ENCODE measurements at places on chromosomes 5 and 9. TPM values are rescaled to one million over a fixed set of nuclear protein-coding genes. Genes with fewer than 3 reads are reported as not detected.

TERT gene
- 0.23 TPM for polyA plus RNA-seq

GRCh38 chr5:168947212-168947868 is 353.6 kb downstream of the SLIT3 start:
- peak; percentile 4 for DNase-seq
- H3K4me3 ChIP-seq = no peak overlapping the region
- no peaks in the 10 kb centered on the region for H3K36me3 ChIP-seq
- no peak overlapping the region for H3K27ac ChIP-seq

- H3K4me1 ChIP-seq = no peaks in the 10 kb centered on the region
- no peak for DNase-seq
- H3K4me3 ChIP-seq = no peak overlapping the region
- no peaks in the 10 kb centered on the region for H3K36me3 ChIP-seq
- H3K27ac ChIP-seq = no peak overlapping the region
These were observed 224.8 kb upstream of the VLDLR start for GRCh38 chr9:2396622-2397285.

DNA sequence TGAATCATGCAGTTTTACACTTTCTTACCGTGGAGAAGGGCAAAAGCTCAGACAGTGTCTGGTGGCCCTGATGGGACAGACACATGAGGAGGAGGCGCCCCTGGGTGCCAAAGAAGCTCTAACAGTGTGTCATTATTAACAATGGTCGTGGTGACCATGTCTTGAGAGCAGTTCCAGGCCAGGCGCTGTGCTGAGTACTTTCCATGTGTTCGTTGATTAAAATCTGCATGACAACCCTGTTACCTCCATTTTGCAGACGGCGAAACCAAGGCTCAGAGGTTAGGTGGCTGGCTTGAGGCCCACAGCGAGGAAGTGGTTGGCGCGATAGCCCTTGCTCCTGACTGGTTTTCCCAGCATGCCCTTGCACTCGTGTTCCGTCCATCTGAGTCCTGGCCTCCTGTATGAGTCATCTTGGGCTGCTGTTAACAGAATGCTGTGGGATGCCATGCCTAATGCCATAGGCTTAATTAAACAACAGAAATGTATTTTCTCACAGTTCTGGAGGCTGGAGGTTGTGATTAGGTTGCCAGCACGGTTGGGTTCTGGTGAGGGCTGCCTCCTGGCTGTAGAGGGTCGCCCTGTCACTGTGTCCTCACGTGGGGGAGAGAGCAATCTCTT is 92.0 kb downstream of the AMBP start:
- H3K36me3 ChIP-seq = no peaks in the 10 kb centered on the region
- H3K4me1 ChIP-seq = no peaks in the 10 kb centered on the region
- no peak overlapping the region for H3K4me3 ChIP-seq
- DNase-seq = no peak

DNA sequence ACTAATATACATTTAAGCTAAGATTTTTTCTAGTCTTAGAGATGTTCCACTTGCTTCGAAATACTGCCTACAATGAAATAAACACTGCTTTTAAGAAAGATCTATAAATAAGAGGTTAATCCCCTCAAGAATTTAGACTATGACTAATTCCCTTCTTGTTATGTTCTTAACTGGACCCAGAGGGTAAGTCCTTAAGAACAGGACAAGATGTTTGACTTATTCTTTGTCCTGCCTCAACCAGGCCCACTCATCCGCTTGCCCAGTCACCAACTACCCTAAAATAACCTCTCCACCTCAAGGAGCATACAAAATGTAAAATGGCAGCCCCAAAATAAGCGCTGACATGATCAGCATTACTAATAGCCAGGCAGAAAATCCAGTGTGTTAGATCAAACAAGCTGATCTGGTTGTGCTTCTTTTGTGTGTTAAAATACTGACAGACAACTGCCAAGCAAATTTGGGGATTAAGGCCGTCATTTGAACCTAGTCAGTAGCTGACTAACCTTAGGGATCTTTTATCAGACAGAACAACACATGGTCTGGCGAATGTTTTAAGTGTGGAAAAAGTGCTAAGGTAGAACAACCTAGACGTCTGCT is 93.7 kb upstream of the SMC5 start:
- H3K27me3 ChIP-seq = no peaks in the 10 kb centered on the region
- no peak overlapping the region for H3K4me3 ChIP-seq
- DNase-seq = no peak
- no peaks in the 10 kb centered on the region for H3K4me1 ChIP-seq

FBXW5 gene
- 113 TPM for polyA plus RNA-seq

- no peaks in the 10 kb centered on the region for H3K36me3 ChIP-seq
- H3K27me3 ChIP-seq = no peaks in the 10 kb centered on the region
- H3K27ac ChIP-seq = no peak overlapping the region
- no peaks in the 10 kb centered on the region for H3K4me1 ChIP-seq
- DNase-seq = no peak
These were observed 74.6 kb downstream of the NUDT12 start for GRCh38 chr5:103487822-103488493.

DNA sequence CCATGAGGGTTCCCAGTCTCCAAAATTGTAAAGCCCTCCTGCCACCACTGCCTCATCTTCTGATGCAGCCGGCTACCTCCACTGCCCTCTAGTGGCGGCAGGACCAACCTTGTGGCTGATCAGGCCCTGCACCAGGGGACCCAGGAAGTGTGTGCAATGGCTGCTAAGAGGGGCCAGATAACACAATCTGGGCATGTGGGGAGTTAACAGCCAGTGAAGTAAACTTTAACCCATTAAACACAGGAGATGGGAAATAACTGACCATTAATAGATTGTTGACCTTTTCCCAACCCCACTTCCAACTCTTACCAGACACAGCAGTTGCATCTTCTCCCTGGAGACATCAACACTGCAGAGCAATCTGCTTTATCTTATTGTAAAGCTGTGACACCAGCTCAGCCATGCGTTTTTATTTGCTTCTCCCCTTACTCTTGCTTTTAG is 63.3 kb downstream of the FREM1 start:
- DNase-seq = peak; percentile 18
- H3K27me3 ChIP-seq = no peaks in the 10 kb centered on the region

ROR2 gene
- polyA plus RNA-seq = not detected

- H3K27ac ChIP-seq = no peak overlapping the region
- no peak for DNase-seq
- no peaks in the 10 kb centered on the region for H3K27me3 ChIP-seq
- H3K4me3 ChIP-seq = no peak overlapping the region
These were observed 154.7 kb downstream of the KIAA0825 start for GRCh38 chr5:94463739-94464138.

- H3K4me3 ChIP-seq = no peak overlapping the region
- no peaks in the 10 kb centered on the region for H3K36me3 ChIP-seq
- H3K4me1 ChIP-seq = no peaks in the 10 kb centered on the region
- H3K27ac ChIP-seq = no peak overlapping the region
These were observed 1.7 kb upstream of the SYNPO start for GRCh38 chr5:150638488-150639376.

- no peak overlapping the region for H3K27ac ChIP-seq
- H3K36me3 ChIP-seq = no peaks in the 10 kb centered on the region
- H3K27me3 ChIP-seq = no peaks in the 10 kb centered on the region
- no peaks in the 10 kb centered on the region for H3K4me1 ChIP-seq
These were observed 33.1 kb downstream of the FAM114A2 start for GRCh38 chr5:154005648-154006047.

LCN15 gene
- polyA plus RNA-seq = not detected

GRCh38 chr5:23042226-23042625 is 189.1 kb upstream of the CDH12 start:
- H3K27me3 ChIP-seq = no peaks in the 10 kb centered on the region
- H3K36me3 ChIP-seq = no peaks in the 10 kb centered on the region
- DNase-seq = no peak
- H3K4me1 ChIP-seq = no peaks in the 10 kb centered on the region
- no peak overlapping the region for H3K4me3 ChIP-seq

IRX4 gene
- polyA plus RNA-seq = not detected

CDKN2B-AS1 gene
- polyA plus RNA-seq = not detected

MORN5 gene
- polyA plus RNA-seq = not detected

DNA sequence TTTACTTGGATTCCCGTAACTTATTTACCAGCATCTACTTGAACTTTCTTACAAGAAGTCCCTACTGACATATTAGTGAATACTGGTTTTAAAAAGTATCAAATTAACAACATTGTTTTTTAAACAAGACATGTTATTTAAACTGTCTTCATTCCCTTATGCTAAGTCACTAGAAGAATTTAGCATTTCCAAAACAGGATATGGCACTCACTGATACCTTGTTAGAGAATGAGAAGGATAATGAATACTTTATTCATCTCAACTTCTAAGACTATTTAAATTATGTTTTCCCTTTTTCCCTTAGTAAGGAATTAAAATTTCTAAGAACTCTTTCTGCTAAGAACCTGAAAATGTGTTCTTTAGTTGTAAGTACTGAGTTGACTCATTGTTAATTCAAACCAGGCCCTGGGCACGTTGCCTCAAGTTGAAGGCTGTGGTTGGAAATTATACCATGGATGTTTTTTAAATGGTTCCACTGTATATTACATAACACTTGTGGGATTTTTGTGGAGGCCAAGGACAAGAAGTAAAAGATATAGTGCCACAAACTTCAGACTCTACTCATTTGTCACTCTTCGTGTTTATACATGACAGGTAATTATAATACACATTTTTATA is 219.0 kb upstream of the EDIL3 start:
- H3K27me3 ChIP-seq = no peaks in the 10 kb centered on the region
- no peaks in the 10 kb centered on the region for H3K4me1 ChIP-seq
- no peaks in the 10 kb centered on the region for H3K36me3 ChIP-seq
- H3K27ac ChIP-seq = no peak overlapping the region
- no peak for DNase-seq

TUSC1 gene
- 0.17 TPM for polyA plus RNA-seq

SOWAHA gene
- polyA plus RNA-seq = not detected

DNA sequence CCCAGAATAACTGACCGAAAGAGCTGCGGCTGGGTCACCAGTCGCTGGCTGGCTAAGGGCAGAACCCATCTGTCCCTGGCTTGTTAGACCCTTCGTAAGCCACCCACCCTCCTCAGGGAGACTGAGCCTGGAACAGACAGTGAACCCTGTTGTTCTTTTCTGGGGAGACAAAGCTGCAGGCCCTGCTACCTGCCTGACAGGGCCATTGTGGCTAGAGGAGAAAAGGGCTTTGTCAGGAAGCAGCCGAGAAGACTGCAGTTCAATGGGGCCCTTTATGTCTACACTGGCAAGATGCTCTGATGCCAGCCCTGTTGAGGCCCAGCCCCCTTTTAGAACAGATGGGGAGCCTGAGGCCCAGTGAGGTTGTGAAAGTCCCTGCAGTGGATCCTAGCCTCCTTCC is 3.7 kb upstream of the NIPAL4 start:
- H3K27ac ChIP-seq = no peak overlapping the region

DNA sequence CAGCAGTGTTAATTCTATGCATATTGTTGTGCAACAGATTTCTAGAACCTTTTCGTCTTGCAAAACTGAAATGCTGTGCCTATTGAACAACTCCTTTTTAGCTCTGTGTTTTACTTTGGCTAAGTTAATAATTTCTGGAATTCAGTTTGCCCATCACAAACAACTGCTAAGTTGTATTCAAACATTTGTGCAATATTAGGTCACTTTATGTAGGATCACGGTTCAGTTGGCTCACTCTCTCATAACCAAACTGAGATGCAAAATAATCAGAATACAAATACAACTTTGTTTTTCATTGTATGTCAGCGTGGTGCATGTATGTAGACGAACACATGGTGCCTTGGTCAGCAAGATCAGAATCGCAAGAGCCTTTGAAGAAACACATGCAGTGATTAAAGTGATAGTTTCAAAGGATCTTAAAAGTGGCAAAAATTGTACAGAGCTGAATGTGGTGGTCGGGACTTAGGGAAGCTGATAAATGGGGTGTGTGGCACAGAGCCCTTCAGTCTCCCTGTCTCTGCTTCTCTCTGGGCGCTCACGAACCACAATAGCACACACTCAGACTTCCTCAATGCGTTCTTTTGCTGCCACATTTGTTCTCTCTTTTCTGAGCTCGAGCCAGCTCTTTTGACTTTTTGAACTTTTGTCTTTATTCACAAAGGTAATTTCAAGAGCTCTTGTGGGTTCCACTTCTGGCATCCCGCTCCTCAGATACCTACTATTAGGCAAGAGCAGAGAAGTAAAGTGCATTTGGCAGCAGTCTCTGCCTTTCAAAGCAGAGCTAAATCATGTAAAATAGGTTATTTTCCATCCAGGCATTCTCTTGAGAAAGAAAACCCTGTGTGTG is 112.4 kb upstream of the CTSL start:
- H3K4me1 ChIP-seq = no peaks in the 10 kb centered on the region
- DNase-seq = no peak
- no peak overlapping the region for H3K27ac ChIP-seq
- H3K27me3 ChIP-seq = no peaks in the 10 kb centered on the region

- H3K36me3 ChIP-seq = no peaks in the 10 kb centered on the region
- no peak overlapping the region for H3K4me3 ChIP-seq
- no peaks in the 10 kb centered on the region for H3K27me3 ChIP-seq
These were observed 1.5 kb upstream of the MRPS30 start for GRCh38 chr5:44807269-44807668.
